ENCODE measurements at places on chromosomes 7 and 10. TPM values are rescaled to one million over a fixed set of nuclear protein-coding genes. Genes with fewer than 3 reads are reported as not detected.

Gene ARHGEF35
- 0.23 TPM for total RNA-seq

Gene PRLHR
- total RNA-seq, result not detected

Gene PDK4
- total RNA-seq, result 5.0 TPM

Gene SUFU
- total RNA-seq, result 7.8 TPM

Gene ZNF853
- total RNA-seq, result 2.2 TPM

Gene FZD8
- total RNA-seq, result 7.5 TPM

Gene CALCR
- not detected for total RNA-seq

Gene HOXA6
- total RNA-seq, result 2.5 TPM

Gene ADRA2A
- 0.04 TPM for total RNA-seq

Gene ZNF777
- 18.6 TPM for total RNA-seq

Gene GIMAP7
- not detected for total RNA-seq

Gene PTER
- 11.9 TPM for total RNA-seq

Gene RBP3
- not detected for total RNA-seq

Gene CDC14C
- total RNA-seq, result not detected

Gene CFAP69
- total RNA-seq, result 3.2 TPM

Gene EPO
- not detected for total RNA-seq

Gene PNLIPRP2
- total RNA-seq, result not detected

Gene C10orf71
- not detected for total RNA-seq

Gene MAGI2
- 0.45 TPM for total RNA-seq

Gene NODAL
- not detected for total RNA-seq
